SK-N-MC (cell line): ENCODE measurements at places on chromosomes 16 and 17.

GRCh38 chr16:67395458-67396158 lies 2.3 kb upstream of the TPPP3 start:
- no peak for DNase-seq

GRCh38 chr17:44549686-44550085 lies 7.6 kb upstream of the FZD2 start:
- no peak for DNase-seq

DNA sequence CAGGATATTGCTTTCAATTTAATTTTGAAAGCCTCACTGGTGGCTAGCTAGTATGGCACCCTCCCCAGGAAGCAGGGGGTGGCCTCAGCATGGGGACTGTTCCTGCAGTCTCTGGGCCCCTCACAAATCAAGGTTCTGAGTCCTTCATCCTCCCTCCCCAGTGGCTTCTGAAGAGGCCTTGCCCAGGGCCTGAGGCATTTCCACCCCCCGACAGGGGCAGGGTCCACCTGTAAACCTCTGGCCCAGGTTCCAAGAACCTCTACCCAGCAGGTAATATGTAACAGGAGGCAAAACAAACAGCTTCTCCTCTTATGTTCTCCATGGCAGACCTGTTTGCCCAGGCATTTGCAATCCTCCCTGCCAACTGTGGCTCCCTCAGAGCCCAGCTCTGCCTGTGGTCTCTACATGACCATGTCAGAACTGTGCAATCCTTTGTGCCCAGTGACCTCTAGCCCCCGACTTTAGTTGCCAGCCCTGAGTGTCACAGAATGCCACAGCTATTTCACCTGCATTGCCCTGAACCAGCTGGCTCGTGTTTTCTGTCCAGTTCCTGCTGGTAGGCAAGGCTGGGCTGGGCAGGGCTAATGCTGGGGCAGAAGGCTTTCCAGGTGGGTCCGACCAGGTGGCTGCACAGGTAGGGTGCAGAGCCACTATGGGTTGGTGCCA lies 14.3 kb downstream of the ACSF2 start:
- DNase-seq, result no peak

DNA sequence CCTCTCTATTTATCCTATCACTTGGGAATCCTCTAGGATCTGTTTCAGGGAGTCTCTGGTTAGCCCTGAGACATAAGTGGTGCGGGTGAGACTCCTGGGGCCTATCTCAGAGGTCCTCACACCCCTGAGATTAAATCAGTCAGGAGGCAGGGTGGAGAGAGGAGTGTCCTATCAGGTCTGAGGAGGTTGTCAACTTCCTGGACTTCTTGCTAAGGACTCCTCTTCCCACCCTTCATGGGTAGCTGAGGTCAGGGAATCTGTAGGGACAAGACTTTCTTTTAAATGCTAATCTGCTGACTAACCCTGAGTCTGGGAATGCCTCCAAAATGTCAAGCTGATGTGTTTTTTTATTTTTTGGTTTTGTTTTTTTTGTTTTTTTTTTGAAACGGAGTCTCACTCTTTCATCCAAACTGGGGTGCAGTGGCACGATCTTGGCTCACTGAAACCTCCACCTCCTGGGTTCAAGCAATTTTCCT lies 6.6 kb upstream of the ARMC5 start:
- no peak for DNase-seq

DNA sequence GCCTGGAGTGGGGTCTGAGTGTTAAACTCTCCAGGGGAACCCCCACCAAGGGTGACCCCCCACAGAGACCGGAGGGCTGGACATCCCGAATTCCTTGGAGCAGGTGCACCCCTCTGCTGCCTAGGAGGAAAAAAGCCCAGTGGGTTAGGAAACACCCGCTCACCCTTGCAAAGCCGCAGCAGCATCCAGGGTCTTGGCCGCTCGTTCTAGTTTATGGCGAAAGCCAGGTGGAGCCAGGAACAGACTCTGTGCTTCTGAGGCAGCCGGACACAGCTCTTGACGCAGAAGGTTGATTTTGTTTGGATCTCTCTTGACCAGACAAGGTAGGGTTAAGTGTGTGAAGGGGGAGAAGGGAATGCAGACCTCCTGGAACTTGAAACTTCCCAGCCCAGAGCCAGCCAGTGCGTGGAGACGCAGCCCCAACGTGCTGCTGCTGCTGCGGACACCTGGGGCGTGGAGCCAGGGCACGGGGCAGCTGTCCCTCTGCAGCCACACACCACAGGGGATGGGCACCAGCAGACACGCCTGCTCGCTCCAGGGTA lies 154.5 kb downstream of the LAT start:
- no peak for DNase-seq

GRCh38 chr16:12681653-12682052 lies 122.0 kb downstream of the CPPED1 start:
- DNase-seq, result no peak

DNA sequence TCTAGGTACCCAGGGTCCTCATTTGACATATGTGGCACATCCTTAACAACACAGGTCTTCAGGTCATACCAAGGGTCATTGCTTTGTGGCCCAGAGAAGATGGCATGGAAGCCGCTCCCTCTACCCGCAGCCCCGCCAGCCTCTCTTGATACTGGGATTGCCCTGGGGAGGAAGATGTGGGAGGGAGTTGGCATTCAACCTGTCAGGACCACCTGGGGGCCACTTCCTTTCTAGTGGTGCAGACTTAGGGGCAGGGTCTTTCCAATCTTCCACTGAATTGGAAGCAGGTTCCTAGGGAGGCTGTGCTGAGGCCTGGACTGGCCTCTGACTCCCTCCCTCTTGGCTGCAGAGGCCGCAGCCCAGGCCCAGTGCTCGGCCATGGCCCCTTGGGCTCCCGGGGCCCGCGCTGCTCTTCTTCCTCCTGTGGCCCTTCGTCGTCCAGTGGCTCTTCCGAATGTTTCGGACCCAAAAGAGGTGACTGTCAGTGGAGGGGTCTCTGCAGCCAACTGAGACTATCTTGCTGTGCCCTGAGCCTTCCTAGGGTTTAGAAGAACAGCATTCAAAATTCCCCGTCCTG lies 5.1 kb upstream of the HEXIM1 start:
- no peak for DNase-seq

GRCh38 chr16:59913666-59914065 lies 1179.5 kb upstream of the GOT2 start:
- no peak for DNase-seq
